ENCODE measurements at places on chromosomes 2 and 18. TPM values are rescaled to one million over a fixed set of nuclear protein-coding genes. Genes with fewer than 3 reads are reported as not detected.

GRCh38 chr2:48034295-48034694 is 128.0 kb upstream of the FBXO11 start:
- H3K36me3 ChIP-seq, result no peaks in the 10 kb centered on the region
- H3K4me1 ChIP-seq, result peaks cover 9% of the 10 kb centered on the region
- no peaks in the 10 kb centered on the region for H3K27me3 ChIP-seq
- no peak overlapping the region for H3K27ac ChIP-seq

DNA sequence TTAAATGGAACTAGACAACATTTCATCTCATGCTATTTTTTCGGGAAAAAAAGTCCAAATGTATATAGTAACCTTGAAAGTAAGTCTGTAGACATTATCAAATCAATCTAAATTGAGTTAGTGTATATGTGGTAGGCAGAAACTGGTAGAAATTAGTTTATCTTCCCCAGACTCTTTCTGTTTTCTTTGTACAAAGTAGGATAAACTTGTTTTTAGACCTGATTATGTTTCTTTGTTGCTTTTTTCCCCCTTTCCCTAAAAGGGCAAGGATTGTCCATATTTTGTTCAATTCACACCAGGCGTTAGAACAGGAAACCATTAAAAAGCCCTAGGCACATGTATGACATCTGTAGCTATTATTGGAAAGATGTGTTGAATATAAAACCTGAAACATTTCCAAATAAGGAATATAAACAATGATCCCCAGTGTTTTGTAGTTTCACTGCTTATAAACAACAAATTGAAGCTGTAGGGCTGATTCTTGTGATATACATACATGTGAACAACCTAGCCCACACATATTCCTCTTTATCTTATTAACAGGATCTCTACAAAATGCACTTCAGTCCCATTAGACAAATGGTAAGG is 528.3 kb downstream of the PARD3B start:
- peaks cover 2% of the 10 kb centered on the region for H3K36me3 ChIP-seq
- DNase-seq, result no peak
- no peaks in the 10 kb centered on the region for H3K27me3 ChIP-seq
- peaks cover 30% of the 10 kb centered on the region for H3K4me1 ChIP-seq
- no peak overlapping the region for H3K27ac ChIP-seq

GRCh38 chr2:47629501-47630460 is 153.2 kb upstream of the MSH6 start:
- H3K36me3 ChIP-seq, result no peaks in the 10 kb centered on the region
- peaks cover 5% of the 10 kb centered on the region for H3K27me3 ChIP-seq
- H3K4me1 ChIP-seq, result no peaks in the 10 kb centered on the region
- DNase-seq, result no peak
- H3K4me3 ChIP-seq, result no peak overlapping the region
- H3K27ac ChIP-seq, result no peak overlapping the region

GRCh38 chr2:237604960-237605359 is 14.4 kb upstream of the RAB17 start:
- peaks cover 20% of the 10 kb centered on the region for H3K4me1 ChIP-seq
- no peak overlapping the region for H3K27ac ChIP-seq
- no peak overlapping the region for H3K4me3 ChIP-seq
- DNase-seq, result no peak

- H3K27ac ChIP-seq, result no peak overlapping the region
- H3K27me3 ChIP-seq, result no peaks in the 10 kb centered on the region
- H3K4me3 ChIP-seq, result no peak overlapping the region
- no peaks in the 10 kb centered on the region for H3K36me3 ChIP-seq
Measured at GRCh38 chr2:6421138-6421730, 444.5 kb downstream of the CMPK2 start.

DNA sequence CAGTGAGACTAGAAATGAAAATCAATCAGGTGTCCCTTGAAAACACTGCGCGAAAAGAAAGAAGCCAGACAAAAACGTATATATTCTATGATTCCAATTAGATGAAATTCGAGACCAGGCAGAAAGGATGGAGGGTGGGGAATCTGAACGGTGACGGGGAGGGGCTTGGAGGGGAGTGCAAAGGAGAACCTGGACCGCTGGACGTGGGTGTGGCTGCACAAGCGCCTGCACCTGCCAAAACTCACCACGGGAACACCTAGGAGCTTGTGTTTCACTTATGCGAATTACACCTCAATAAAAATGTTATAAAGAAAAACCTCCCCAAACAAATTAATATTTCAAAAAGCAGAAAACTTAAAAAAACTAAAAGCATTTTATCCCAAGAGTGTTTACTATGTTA is 21.9 kb downstream of the THAP4 start:
- DNase-seq, result no peak
- peaks cover 27% of the 10 kb centered on the region for H3K36me3 ChIP-seq
- H3K4me1 ChIP-seq, result peaks cover 40% of the 10 kb centered on the region
- no peak overlapping the region for H3K27ac ChIP-seq
- no peak overlapping the region for H3K4me3 ChIP-seq
- H3K27me3 ChIP-seq, result no peaks in the 10 kb centered on the region

DNA sequence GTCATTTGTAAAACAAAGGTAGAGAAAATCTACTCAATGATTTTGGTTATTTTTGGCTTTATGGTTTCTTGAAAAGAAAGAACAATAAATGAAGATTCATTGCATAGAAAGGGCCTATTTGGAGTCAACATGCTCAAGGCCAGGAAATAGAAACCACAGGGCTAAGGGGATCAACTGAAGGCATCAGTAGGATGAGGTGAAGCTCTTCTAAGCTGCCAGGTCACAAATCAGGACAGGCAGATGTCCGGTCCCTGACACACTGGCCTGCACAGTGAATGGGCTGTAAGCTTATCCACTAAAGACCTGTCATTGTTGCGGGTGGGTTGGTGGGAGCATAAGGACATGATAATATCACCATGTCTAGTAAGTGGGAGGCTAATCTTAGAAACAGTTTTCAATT is 31.6 kb upstream of the RNF138 start:
- peaks cover 36% of the 10 kb centered on the region for H3K36me3 ChIP-seq
- H3K4me1 ChIP-seq, result peaks cover 44% of the 10 kb centered on the region
- H3K4me3 ChIP-seq, result no peak overlapping the region
- peak overlapping the region; percentile 64 for H3K27ac ChIP-seq

GRCh38 chr2:109134741-109135358 is 5.8 kb downstream of the SH3RF3 start:
- peaks cover 58% of the 10 kb centered on the region for H3K4me1 ChIP-seq
- DNase-seq, result no peak
- no peak overlapping the region for H3K4me3 ChIP-seq
- H3K27me3 ChIP-seq, result peaks cover 10% of the 10 kb centered on the region
- no peaks in the 10 kb centered on the region for H3K36me3 ChIP-seq
- H3K27ac ChIP-seq, result no peak overlapping the region

DNA sequence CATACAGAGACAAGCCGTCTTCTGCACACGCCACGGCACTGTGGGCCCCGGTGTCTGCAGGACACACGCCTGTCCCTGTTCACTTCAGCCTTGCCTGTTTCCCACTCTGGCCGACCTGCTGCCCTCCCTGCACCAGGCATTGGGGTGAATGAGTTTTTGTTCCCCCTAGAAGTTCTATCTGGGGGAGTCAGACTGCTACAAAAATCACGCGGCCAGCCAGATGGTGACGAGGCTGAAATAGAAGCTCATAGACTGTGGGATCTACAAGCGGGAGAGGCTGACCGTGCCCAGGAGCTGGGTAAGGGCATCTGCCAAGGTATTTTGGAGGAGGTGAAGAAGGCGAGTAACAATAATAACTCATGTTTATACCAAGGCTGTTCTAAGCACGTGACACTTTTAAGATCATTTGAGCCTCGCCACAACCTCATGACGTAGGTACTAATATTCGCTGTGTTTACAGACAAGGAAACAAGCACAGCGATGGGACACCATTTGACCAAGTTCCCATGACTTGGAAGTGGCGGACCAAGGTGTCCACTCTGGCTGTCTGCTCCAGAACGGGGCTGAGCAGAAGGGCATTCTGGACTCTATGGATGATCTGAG is 53.6 kb downstream of the KCNF1 start:
- H3K27me3 ChIP-seq, result peaks cover 22% of the 10 kb centered on the region
- no peaks in the 10 kb centered on the region for H3K4me1 ChIP-seq
- H3K36me3 ChIP-seq, result no peaks in the 10 kb centered on the region
- no peak overlapping the region for H3K27ac ChIP-seq
- no peak overlapping the region for H3K4me3 ChIP-seq

GRCh38 chr2:112813280-112813966 is 23.2 kb downstream of the IL1B start:
- no peak overlapping the region for H3K27ac ChIP-seq
- H3K4me3 ChIP-seq, result no peak overlapping the region
- DNase-seq, result no peak
- H3K27me3 ChIP-seq, result no peaks in the 10 kb centered on the region
- peaks cover 2% of the 10 kb centered on the region for H3K36me3 ChIP-seq

DNA sequence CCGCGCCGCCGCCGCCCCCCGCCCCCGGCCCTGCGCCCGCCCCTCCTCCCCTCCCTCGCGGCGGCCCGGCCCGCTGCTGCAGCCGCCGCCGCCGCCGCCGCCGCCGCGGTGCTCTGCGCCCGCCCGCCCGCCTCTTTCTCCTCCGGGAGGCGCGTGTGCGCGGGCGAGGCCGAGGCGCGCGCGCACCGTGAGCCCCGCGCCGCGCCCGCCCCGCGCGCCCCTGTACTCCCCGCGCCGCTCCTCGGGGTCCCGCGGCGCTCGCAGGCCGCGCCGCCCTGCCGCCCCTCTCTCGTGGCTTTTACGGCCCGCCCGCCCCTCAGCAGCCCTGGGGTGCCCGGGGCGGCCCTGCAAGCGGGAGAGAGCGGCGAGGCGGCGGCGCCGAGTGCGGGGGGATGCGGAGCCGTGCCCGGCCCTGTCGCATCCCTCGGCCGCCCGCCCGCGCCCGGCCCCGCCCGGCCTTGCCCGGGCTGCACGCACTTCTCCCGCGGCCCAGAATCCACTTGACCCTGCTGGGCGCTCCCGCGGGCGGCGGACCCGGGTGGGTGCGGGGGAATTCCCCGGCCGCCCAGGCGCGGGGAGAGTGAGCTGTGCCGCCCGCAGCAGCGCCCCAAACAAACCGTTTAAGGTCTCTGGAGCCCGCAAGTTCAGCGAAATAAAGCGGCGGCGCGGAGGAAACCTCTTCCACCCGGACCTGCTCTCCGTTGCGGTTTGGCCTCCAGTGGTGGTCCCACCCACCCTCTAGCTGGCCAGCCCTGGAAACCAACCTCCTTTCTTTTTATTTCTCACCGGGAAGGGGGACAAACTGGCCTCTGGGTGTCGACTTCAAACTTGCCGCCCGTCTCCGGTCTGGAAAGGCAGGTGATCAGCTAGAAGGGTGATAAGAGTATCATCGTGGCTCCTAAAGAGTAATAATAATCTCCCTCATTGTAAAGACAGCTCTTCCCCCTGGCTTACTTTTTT is 37.4 kb downstream of the AFF3 start:
- DNase-seq, result no peak
- peak overlapping the region; percentile 69 for H3K4me3 ChIP-seq
- no peak overlapping the region for H3K27ac ChIP-seq
- H3K4me1 ChIP-seq, result peaks cover 2% of the 10 kb centered on the region
- H3K27me3 ChIP-seq, result peaks cover 21% of the 10 kb centered on the region
- H3K36me3 ChIP-seq, result peaks cover 3% of the 10 kb centered on the region

DNA sequence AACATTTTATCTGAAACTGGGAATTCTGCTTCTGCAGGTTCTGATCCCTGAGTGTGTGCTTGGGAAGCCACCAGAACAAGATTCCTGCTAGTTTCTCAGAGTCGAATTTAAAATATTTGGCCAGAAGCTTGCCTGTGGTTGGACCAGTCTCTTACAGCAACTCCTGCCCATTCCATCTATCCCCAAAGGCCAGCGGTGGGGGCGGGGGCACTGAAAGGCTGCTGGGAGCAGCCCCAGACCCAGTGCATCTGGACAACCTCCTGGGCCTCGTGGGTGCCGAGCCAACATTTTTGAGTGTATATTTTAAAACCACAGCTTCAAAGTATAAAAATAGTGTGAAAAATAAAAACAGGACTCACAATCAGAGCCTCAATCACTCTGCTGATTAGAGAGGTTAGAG is 38.6 kb upstream of the ZFP36L2 start:
- H3K36me3 ChIP-seq, result peaks cover 5% of the 10 kb centered on the region
- no peak overlapping the region for H3K4me3 ChIP-seq

GRCh38 chr2:16663121-16663905 is 2.3 kb downstream of the CYRIA start:
- H3K27me3 ChIP-seq, result peaks cover 42% of the 10 kb centered on the region
- H3K4me3 ChIP-seq, result no peak overlapping the region
- H3K27ac ChIP-seq, result no peak overlapping the region
- peaks cover 14% of the 10 kb centered on the region for H3K4me1 ChIP-seq
- DNase-seq, result no peak

CPO gene
- not detected for total RNA-seq

PSMD14 gene
- total RNA-seq, result 93.0 TPM

POU3F3 gene
- not detected for total RNA-seq

AMER3 gene
- total RNA-seq, result not detected

IL36G gene
- not detected for total RNA-seq

Data from activated CD8-positive, alpha-beta T cell treated with anti-CD3 and anti-CD28 coated beads for 36 hours (primary cell).